ENCODE measurements at places on chromosomes 2 and 18. TPM values are rescaled to one million over a fixed set of nuclear protein-coding genes. Genes with fewer than 3 reads are reported as not detected.

Gene GPR55
- 0.19 TPM for total RNA-seq

DNA sequence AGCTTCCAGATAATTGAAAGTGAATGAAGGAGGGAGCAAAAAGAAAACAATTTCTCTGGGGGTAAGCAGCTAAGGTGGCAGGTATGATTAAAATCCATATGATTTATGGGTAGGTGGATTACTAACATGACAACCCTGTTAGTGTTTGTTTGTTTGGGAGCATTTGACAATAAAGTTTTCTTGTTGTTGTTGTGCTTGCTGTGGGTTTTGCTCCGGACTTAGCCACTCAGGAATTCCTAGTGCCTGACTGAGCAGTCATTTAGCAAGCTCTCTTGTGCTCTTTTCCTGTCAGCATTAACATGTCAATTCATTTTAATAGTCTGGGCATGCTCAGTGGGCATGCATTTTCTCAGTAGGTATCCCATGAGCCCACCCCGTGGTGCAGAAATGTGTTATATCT is 674.8 kb upstream of the ZEB2 start:
- no peak for DNase-seq

- DNase-seq, result peak; percentile 72
These were observed 236.9 kb upstream of the RAB6C start for GRCh38 chr2:129742415-129743180.

DNA sequence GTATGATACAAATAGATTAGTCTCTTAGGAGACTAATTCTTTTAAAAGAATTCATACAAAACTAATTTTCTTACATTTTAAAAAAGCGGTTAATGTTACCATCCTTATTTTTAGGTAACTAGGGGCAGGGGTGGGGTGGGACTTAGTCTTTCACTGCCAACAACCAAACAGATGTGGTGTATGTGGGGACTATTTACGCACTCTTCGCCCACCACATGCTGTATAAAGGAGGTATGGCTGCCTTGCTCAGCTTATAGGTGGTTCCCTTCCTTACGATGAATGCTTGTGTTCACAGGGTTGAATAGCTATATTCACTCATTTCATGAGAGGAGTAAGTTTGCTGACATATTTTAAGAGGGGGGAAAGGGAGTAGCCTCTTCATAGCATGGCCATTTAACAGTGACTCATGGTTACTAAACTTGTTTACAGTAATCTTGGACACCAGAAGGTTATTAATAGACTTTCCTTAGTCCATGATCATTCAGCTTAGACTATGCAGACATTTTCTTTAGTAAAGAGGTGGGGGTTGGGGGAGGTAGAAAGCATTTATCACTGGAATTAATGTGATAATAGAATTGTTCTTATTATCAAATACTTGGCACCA is 61.8 kb downstream of the CAB39 start:
- DNase-seq, result no peak

Gene PLA2R1
- 11.7 TPM for total RNA-seq

Gene GPR35
- 1.2 TPM for total RNA-seq

Gene CHRNG
- total RNA-seq, result not detected

DNA sequence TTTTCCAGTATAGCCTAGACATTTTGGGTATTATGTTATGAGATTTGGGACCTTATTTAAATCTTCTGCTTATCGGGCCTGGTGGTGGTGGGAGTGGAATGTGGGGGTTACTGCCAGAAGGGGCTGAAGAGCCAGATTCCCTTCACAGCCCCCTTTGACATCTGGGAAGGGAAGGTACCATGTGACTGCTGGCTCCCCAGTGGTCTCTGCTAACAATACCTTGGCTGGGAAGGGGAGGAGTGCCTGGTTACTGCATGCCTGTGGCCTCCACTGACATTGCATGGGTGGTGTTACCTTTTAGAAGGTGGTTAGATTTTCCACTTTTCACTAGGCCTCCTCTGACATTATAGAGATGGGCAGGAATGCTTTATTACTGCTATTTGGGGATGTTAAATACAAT is 8.0 kb downstream of the ATP9B start:
- DNase-seq, result no peak
